Activated T-cell treated with anti-CD3 and anti-CD28 coated beads for 4 hours (primary cell): ENCODE measurements at places on chromosomes 2 and 18.

- DNase-seq = no peak
Measured at GRCh38 chr2:101149241-101150192, 1.7 kb downstream of the TBC1D8 start.

- no peak for DNase-seq
Measured at GRCh38 chr2:18483896-18484295, 76.6 kb downstream of the RDH14 start.

DNA sequence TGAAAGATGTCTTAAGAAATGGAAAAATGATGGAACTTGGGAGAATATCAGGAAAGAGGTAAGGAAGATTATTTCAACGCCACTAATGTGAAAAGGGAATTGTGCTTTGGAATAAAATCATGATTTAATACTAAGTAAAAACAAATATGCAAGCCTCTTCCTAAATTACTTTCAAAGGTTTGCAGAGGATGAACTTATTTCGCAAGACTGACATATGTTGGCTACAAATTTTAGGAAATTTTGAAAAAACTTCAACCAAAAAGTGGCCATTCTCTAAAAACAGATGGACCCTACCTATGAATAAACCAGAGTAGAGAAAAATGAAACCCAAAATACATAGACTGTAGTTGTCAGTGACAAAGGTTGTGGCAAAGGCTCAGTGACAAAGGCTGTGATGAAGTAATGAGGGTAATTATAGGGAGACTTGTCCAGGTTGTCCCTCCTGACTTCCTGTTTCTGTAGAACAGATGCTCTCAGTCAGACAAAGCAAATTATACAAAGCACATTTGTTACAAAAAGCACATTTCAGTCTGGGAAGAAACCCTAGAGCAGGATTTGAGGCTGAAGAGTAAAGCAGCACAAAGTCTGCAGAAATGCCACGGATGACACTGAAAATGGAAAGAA, 39.5 kb downstream of the SFT2D3 start:
- DNase-seq = no peak

GRCh38 chr2:128789221-128789620, 470.6 kb upstream of the HS6ST1 start:
- DNase-seq = no peak

GRCh38 chr18:49055754-49056172, 105.0 kb upstream of the SMAD7 start:
- no peak for DNase-seq

GRCh38 chr18:45619062-45619825, 4.0 kb downstream of the SLC14A2 start:
- DNase-seq = no peak

DNA sequence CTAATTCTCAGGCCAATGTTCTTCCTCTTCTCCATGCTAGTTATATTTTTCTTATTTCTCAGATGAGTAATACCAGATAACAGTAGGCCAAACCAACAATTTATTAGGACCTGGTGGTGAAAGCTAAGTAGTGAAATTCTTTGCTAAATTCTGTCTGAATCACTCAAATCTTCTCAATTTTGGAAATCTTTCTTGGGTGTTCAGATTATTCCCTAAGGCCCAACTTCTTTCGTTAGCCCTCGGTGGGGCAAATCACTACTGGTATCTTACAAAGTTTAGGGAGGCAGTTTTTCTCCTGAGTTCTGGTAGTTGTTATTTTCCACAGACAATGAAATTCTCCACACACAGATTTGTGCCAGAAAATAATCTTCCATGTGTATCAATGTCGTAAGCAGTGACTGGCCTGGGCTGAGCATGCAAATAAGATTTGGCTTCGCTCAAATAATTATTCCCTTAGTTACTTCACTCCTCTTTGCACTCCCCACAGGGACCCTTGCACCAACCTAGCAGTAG, 443.5 kb upstream of the SLC14A2 start:
- DNase-seq = no peak

DNA sequence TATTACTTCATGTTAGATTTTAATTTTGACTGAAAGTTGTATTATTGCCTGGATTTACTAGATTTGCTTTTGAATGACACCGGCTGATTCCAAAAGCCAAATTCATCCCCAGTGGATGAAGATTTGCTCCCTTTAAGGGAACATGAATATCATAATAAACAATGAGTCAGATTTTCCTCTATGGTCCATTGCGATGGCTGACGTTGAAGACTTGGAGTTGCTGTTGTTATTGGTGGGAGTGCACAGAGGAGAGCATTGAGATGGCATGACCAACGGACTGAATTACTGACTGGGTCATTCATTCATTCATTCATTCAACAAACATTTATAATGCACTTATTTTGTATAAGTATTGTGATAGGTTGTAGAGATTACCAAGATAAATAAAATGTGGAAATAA, 33.4 kb upstream of the LYPD1 start:
- DNase-seq = no peak

DNA sequence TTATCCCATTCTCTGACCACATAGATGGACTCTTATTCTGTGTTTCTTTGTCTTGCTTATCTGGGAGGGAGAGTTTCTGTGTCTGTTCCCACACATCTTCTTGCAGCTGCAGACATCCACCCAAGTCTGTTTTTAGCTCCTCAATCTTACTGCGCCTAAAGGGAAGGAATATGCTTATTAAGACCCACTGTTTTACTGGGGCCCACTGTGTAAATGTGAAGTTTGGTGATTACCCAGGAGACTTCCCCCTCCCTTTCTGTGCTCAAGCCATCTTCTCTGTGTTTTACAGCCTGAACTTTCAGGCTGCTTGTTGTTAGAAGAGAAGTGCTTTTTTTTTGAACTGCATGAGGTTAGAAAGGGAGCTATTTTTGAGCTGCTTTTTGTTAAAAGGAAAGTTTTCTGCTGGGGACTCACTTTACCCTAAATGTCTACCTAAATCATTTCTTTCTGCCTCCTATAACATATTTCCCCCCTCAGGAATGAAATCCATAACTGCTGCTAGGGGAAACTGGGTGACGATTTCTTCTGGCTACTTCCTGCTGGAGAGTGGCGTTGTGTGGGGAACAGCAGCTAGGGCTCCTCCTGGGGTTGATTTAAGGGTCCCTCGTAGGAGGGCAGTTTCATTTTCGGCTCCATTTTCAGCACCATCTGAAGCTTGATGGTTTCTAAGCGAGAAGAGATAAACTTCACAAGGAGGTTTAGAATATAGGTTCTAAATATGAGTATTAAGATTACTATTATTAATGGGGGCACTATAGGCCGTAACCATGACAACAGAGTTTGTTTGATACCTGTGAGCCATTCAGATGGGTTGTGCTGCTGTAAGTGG, 39.5 kb upstream of the GMCL1 start:
- no peak for DNase-seq

- no peak for DNase-seq
Measured at GRCh38 chr2:231429152-231429551, 33.6 kb downstream of the B3GNT7 start.

- no peak for DNase-seq
Measured at GRCh38 chr2:119491776-119492525, 32.3 kb downstream of the SCTR start.

DNA sequence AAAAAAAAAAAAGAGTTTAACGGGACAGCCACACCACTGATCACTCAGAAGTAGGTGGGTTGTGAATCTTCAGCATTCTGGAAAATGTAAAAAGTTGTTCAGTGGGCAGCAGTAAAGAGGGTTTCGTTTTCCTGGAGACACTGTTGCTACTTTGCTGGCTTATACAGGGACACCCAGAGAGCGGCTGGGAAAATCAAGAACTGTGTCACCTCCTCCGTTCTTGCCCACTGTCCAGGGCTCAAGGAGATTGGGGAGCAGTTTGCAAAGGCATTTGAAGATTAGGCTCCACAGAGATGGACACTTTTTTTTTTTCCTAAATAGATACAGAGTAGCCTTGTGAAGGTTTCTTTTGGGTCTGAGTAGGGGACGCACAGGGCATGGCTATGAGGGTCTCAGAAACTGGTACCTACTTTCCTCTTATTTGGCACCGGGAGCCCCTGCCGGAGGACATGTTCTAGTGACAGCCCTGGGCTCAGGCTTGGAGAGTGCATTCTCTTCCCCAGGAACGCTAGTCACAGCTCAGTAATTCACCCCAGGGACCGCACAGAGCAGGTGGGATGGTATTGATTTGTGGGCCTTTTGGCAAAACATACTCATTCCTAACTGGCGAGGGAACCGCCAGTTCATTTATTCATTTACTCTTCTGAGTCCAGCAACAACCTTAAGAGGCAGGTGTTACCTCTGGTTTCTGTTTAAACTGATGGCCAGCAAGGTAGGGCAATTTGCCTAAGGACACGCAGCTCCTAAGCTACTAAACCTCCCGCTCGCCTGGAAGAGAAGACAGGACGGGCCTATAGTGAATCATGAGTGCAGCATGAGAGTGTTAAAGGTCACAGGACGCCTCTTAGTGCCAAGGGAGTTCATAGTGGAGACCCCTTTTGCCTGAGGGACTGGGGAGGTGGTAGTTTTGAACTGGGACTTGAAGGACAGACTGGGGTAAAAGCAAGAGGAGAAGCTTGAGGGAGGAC, 53.1 kb downstream of the HPCAL1 start:
- DNase-seq = no peak

GRCh38 chr2:215685238-215685990, 249.5 kb upstream of the FN1 start:
- no peak for DNase-seq

GRCh38 chr2:18339326-18339725, 221.1 kb downstream of the RDH14 start:
- DNase-seq = no peak

GRCh38 chr2:105188343-105188742, 53.2 kb upstream of the GPR45 start:
- no peak for DNase-seq

- no peak for DNase-seq
Measured at GRCh38 chr2:236363711-236364277, 99.6 kb upstream of the ASB18 start.

DNA sequence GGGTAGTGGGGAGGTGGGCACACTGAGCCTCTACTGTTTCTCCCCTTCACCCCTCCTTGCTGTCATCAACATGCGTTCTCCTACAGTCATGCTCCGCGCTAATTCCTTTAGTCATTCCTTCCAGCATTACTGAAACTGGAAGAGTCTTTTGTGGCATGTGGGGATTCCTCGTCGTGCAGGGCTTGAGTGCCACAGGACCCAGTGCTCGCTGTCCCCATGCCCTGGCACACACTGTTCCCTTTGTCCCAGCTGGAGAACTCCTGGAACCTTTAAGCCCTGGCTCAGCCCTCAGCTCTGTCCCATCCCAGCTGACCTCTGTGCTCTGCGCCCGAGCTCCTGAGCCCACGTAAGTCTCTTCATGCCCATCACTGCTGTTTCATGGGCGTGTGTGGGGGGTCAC, 42.1 kb downstream of the ODC1 start:
- no peak for DNase-seq

- DNase-seq = no peak
Measured at GRCh38 chr18:11071300-11071699, 78.1 kb downstream of the PIEZO2 start.

DNA sequence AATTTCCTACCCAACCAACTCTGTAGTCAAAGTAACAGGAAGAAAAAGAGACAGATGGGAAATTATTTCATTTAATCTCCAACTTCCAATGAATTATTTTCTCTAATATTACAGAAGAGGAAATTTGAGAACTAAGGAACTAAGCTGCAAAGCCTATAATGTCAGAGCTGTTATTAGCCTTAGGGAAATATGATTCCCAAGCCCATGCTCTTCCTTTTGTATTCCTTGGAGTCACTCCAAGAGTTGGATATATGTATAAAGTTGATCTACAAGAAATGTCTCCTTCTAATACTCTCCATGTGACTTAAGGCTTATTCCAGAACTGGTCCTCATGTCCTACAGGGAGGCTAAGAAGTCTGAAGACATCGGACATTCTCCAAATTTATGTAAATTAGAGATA, 31.6 kb upstream of the VWC2L start:
- DNase-seq = no peak

- DNase-seq = no peak
Measured at GRCh38 chr2:218149848-218150440, 16.8 kb downstream of the CXCR1 start.

DNA sequence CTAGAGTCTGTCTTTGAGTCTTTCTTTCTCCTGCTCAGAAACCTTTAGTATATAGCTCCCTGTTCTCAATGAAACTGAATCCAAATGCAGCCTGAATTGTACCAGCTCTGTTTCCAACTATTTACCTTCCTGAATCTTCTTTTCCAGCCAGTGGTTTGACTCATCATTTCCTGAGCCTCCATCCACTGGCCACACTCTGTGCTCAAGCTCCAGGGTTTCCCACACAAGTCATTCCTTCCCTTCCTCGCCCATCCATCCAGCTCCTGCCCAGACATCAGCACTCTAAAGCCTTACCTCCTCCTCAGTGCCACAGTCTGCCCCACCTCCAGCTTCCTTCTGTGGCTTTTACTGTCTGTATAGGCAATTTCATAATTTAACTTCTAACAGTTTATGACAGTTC, 233.6 kb upstream of the RASGRP3 start:
- no peak for DNase-seq

- no peak for DNase-seq
Measured at GRCh38 chr2:57869758-57870344, 176.8 kb upstream of the VRK2 start.

GRCh38 chr2:192551760-192552159, 357.0 kb upstream of the TMEFF2 start:
- DNase-seq = no peak

- DNase-seq = no peak
Measured at GRCh38 chr2:26911911-26912861, 58.3 kb upstream of the MAPRE3 start.

- no peak for DNase-seq
Measured at GRCh38 chr2:220215785-220216184, 588.4 kb downstream of the SLC4A3 start.

DNA sequence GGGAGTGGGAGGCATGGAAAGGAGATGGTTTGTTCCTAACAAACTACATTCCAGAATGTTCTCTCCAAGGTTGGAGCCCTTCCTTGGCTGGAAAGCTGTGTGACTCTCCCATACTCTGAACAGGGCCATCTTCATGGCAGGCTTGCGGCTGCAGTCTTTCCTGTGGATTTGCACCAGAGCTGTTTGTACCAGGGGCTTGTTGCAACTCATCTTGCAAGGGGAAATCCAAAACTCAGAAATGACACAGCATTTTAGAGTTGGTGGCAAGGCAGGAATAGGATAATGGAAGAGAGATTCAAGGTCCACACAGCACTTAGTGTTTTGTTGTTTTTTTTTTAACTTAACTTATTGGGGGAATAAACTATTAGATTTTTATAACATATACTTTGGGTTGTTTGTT, 73.7 kb upstream of the ZNF516 start:
- DNase-seq = no peak

DNA sequence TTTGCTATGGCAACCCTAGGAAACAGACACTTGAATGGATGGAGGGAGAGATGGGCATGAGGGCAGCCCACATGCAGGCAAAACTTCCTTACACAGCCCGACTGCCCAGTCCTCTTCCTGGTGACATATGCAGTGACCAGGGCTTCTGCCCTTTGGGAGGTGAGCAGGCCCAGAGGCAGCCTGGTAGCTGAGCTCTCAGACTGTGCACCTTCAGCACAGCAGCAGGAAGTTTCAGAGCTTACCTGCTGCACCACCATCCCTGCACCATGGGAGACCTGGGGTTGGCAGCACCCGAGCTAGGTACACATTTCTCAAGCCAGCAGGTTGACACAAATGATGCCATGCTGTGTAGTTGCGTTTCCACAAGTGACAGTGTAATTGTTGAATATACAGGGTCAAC, 97.6 kb upstream of the LMAN1 start:
- no peak for DNase-seq
